ENCODE measurements at places on chromosomes 7 and 10. TPM values are rescaled to one million over a fixed set of nuclear protein-coding genes. Genes with fewer than 3 reads are reported as not detected.

Gene FGFR2
- total RNA-seq = 0.60 TPM

Gene GRID1
- total RNA-seq = not detected

Gene IKZF1
- total RNA-seq = not detected

Gene CCDC71L
- 19.2 TPM for total RNA-seq

Gene CACNB2
- total RNA-seq = not detected

Gene NPS
- not detected for total RNA-seq

Gene CC2D2B
- total RNA-seq = not detected

Gene ITPRID1
- not detected for total RNA-seq

Gene GTF2IRD1
- total RNA-seq = 4.8 TPM

DNA sequence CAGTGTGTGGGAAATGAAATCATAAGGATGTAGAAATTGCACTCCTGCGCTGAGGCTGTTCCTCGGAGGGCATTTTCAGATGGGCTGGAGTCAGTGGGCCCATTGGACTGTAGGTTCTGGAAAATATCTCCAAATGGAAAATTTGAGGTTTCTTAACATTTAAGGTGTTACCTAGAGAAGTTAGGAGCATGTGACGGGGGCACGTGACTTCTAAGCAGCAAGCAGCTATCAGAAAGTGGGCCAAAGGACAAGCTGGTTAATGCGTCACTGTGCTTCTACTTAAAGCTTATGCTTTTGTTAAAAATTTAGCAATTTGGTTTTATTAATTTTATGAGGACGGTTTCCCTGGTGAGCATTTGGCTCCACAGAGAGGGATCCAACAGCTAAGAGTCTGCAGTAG lies 298.7 kb downstream of the DPP6 start:
- no peak for DNase-seq

DNA sequence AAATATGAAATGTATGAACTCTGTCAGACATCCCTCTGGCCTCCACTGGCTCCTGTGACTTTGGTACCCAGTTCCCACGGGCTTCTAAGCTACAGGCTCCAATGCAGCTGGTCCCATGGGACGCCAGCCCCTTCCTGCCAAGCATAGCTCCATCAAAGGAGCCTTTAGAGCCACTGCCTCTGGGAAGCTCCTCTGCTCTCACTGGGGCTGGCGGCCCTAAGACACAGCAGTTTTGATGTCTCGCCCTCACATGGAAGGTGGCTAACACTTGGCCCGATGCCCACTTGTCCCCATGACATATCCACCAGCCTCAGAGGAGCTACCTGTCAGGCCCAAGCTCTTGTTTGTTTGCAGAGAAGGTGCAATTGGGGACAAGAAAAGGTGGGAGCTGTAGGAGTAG lies 453.7 kb upstream of the LRRN3 start:
- no peak for DNase-seq

GRCh38 chr7:127536741-127537140 lies 48.7 kb downstream of the GCC1 start:
- DNase-seq = no peak

DNA sequence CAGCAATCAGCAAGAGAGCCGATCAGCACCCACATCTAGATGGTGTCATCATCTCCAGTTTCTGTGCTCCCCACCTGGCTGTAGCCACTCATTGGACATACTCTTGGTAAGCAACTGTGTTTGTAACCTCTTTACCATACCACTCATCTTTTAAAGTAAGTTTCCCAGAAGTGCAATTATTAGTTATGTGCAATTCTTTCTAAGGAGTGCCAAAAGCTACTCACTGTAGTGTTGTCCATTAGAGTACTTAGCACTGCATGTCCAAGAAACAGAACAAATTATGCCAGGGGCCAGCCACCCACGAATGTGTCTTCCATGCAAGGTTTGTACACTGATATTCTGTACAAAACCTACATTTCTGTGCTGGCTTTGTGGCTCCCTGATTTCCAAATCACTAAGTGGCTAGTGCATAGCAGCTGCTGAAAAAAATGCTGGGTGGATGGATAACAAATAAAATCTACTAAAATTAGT lies 131.9 kb downstream of the SRPK2 start:
- DNase-seq = no peak

GRCh38 chr10:80472234-80473095 lies 18.4 kb downstream of the TSPAN14 start:
- DNase-seq = peak; percentile 82

GRCh38 chr7:143205560-143206293 lies 16.1 kb upstream of the TAS2R40 start:
- DNase-seq = peak; percentile 66

DNA sequence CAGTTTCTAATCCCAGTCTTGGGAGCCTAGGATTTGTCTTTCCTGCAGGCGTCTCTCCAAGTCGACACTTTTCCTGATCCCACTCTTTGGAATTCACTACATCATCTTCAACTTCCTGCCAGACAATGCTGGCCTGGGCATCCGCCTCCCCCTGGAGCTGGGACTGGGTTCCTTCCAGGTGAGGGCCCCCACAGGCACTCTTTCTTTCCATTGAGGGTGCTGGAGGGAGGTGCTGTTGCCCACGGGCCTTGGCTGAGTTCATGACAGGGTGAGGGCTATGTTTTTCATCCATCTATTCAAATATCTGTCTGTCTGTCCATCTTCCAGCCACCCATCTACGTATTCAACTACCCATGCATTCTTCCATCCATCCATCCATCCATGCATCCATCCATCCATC lies 12.6 kb downstream of the GHRHR start:
- no peak for DNase-seq

GRCh38 chr10:34420795-34421194 lies 394.3 kb downstream of the PARD3 start:
- DNase-seq = no peak

- peak; percentile 19 for DNase-seq
These were observed 743 bp downstream of the ADAP1 start for GRCh38 chr7:953547-954327.

DNA sequence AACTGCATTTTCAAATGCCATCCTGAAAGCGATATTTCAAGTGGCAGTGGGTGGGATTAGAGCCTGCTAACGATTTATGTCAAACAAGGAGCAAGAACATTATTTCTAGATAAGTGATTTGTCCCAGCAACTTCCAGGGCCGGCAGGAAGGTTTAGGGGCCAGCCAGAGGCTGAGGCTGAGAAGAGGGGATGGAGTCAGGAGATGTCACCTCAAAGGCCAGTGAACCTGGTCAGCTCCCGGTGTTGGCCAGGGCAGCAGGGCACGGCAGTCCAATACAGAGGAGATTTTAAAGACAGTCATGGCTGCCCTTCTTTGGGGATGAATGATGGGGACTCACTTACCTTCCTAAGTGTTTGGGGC lies 105.7 kb upstream of the PPIF start:
- no peak for DNase-seq

GRCh38 chr7:135169964-135170273 lies 588 bp downstream of the CYREN start:
- no peak for DNase-seq

GRCh38 chr10:26412932-26413331 lies 25.2 kb upstream of the APBB1IP start:
- no peak for DNase-seq

GRCh38 chr10:11023009-11023953 lies 5.6 kb downstream of the CELF2 start:
- DNase-seq = no peak

DNA sequence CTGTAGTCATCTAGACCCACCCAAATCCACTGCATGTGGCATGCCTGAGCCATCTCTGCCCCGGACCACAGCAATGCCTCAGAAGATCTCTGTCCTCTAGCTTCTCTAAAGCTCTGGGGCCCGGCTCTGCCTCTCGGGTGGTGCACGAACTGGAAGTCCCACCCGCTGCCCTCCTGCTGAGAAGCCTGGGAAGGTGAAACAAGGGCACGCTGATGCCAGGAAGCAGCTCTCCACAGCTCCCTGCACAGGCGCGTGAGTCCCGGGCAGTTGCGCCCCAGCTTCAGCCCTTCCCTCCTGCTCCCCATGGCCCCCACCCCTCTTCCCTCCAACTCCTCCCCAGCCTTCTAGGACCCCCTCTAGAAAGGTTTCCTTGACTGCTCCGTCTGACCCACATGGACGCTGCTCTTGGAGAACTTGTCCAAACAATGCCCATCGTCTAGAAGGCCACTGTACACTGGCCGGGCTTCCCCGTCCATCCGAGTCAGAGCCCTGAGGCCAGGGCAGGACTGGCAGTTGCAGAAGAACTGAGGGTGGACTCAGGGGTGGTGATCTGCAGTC lies 12.8 kb downstream of the KCNH2 start:
- no peak for DNase-seq

DNA sequence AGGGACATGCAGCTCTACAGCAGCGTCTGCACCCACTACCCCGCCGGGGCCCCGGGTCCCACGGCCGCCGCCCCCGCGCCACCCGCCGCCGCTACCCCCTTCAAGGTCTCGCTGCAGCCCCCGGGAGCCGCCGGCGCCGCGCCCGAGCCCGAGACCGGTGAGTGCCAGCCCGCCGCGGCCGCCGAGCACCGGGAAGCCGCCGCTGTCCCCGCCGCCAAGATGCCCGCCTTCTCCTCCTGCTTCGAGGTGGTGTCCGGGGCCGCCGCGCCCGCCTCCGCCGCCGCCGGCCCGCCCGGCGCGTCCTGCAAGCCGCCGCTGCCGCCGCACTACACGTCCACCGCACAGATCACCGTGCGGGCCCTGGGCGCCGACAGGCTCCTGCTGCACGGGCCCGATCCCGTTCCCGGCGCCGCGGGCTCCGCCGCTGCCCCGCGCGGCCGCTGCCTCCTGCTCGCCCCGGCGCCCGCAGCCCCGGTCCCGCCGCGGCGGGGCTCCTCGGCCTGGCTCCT lies 631 bp downstream of the OTUD1 start:
- DNase-seq = peak; percentile 17

- DNase-seq = no peak
These were observed 8.1 kb upstream of the GPR85 start for GRCh38 chr7:113094517-113095249.

DNA sequence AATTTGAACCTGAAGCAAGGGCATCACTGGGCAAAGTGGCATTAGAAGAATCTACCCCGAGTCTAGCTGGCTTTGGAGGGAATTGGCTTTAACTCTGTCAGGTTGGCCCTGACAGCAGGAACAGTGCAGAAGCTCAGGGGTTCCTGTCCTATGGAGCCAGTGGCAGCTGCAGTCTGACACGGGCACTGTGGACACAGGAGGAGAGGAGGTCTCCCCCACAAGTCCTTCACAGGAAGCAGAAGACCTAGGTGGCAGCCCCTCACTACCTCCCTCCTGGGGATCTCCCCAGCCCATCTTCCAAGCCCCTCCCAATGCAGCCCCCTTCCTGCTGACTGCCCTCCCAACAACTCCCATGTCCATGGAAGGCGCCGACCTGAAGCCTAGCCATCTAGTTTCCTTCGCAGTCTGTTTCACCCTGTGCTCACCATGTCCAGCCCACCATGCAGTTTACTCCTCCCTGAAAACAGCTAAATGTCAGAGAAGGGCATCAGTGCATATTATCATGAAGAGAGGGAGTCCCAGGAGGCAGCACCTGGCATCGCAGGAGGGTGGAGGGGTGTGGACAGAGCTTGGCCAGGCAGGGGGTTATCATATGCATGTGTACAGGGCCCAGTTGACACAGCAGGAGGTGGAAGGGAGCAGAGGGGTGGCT lies 17.9 kb upstream of the GDF10 start:
- DNase-seq = no peak
